ENCODE measurements at places on chromosomes 3 and 15. TPM values are rescaled to one million over a fixed set of nuclear protein-coding genes. Genes with fewer than 3 reads are reported as not detected.

ADGRG7 gene
- not detected for total RNA-seq

LOXL1 gene
- total RNA-seq = 0.49 TPM

CFAP92 gene
- total RNA-seq = not detected

CPA3 gene
- not detected for total RNA-seq

DNA sequence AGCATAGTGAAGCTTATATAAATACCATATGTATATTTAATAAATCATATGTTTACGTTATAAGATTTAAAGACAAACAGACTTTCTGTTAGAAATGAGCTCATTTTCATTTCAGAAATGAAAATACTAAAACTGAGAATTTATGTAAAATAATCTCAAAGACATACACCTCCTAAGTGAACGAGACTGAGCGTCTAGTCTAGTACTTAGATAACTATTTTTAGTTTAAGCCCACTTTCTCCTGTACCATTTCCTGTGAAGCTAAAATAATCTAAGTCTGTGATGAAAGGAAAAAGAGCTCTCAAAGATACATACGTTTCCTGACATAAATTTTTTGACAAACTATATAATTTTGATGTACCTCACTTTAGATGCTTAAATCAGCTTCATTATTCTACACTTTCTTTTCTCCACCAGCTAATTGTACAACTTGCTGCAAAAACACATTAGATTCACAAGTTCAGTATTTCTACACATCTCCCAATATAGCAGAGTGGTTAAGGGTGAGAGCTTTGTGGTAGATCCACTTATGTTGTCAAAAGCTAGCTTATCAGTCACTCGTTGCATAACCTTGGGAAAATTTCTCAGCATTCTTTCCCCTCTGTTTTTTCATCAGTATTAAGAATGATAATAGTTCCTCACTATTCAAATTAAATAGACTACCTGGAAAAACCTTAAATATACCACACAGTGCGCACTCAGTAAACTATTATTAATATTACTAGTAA, 703.0 kb downstream of the PLOD2 start:
- no peaks in the 10 kb centered on the region for H3K27me3 ChIP-seq
- no peak overlapping the region for H3K4me3 ChIP-seq
- no peak overlapping the region for H3K27ac ChIP-seq
- DNase-seq = no peak
- H3K4me1 ChIP-seq = no peaks in the 10 kb centered on the region

DNA sequence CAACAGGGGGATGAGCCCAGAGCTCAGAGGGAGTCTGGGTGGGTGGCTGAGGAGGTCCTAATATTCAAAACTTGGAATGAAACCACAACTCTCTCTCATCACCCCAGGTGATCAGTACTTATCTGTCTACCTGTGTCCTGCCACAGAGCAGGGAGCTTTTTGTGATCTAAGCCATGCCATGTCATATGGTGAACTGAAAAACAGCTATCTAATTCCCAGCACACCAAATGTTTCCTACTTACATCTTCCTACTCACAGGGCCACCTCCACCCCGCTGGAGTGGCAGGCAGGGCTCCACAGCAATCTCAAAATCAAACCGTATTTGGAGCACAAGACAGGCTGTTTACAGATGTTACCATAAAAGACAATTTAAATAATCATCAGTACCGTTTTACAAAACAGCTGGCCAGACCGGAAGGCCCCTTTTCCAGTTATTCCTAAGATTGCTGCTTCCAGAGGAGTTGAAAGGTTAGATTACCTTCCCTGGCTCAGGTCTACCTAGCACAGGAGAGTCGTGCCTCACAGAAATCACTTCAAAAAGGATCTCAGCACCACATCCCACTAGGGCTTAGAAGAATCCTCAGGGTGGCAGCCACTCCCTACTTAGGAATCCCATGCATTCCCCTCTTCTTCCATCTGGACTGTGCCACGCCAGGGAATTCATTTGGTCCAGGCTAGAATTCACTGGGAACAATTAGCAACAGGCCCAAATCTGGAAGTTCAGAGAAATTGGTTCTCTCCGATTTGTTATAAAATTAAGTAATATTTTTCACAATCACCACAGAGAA, 226.6 kb upstream of the IL12A start:
- DNase-seq = no peak
- H3K4me3 ChIP-seq = no peak overlapping the region
- peaks cover 24% of the 10 kb centered on the region for H3K4me1 ChIP-seq
- peaks cover 8% of the 10 kb centered on the region for H3K27me3 ChIP-seq

- peaks cover 2% of the 10 kb centered on the region for H3K36me3 ChIP-seq
- H3K27me3 ChIP-seq = no peaks in the 10 kb centered on the region
- DNase-seq = peak; percentile 69
- H3K4me1 ChIP-seq = peaks cover 67% of the 10 kb centered on the region
These were observed 4.3 kb downstream of the CSRNP1 start for GRCh38 chr3:39149059-39149455.

DNA sequence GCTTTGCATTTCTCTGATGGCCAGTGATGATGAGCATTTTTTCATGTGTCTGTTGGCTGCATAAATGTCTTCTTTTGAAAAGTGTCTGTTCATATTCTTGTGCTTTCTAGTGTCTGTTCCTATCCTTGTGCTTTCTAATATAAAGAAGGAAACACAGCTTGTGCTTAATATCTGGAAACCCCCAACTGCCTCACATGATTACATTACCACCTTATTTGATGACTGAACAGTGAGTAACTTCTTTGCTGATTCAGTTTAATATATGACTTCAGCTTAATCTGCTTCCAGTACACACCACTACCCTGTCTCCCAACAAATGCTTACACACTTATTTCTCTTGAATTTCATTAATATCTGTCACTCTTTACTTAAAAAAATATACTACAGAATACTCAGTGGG, 835.1 kb downstream of the EDEM1 start:
- no peak overlapping the region for H3K27ac ChIP-seq
- no peaks in the 10 kb centered on the region for H3K27me3 ChIP-seq
- no peak for DNase-seq
- no peak overlapping the region for H3K4me3 ChIP-seq
- no peaks in the 10 kb centered on the region for H3K36me3 ChIP-seq

GRCh38 chr3:186013312-186013711, 75.5 kb upstream of the TRA2B start:
- H3K36me3 ChIP-seq = no peaks in the 10 kb centered on the region
- no peaks in the 10 kb centered on the region for H3K4me1 ChIP-seq
- no peak overlapping the region for H3K27ac ChIP-seq
- no peak overlapping the region for H3K4me3 ChIP-seq
- no peak for DNase-seq

GRCh38 chr3:71744738-71745137, 8.9 kb upstream of the GPR27 start:
- H3K4me1 ChIP-seq = no peaks in the 10 kb centered on the region
- H3K36me3 ChIP-seq = no peaks in the 10 kb centered on the region
- no peak for DNase-seq
- no peak overlapping the region for H3K4me3 ChIP-seq
- no peak overlapping the region for H3K27ac ChIP-seq

- no peaks in the 10 kb centered on the region for H3K27me3 ChIP-seq
- DNase-seq = peak; percentile 47
- no peak overlapping the region for H3K27ac ChIP-seq
- no peaks in the 10 kb centered on the region for H3K36me3 ChIP-seq
These were observed 1066.5 kb downstream of the PLOD2 start for GRCh38 chr3:145094355-145094941.
